ENCODE measurements at places on chromosomes 4 and X. TPM values are rescaled to one million over a fixed set of nuclear protein-coding genes. Genes with fewer than 3 reads are reported as not detected.
A peak's percentile ranks its signal among the peaks of the same experiment; 100 is the strongest.

Gene EMCN
- polyA plus RNA-seq = not detected

Gene VCX2
- not detected for polyA plus RNA-seq

- DNase-seq = no peak
These were observed 179.6 kb downstream of the ANTXR2 start for GRCh38 chr4:79893456-79893855.

GRCh38 chrX:112857478-112857878 is 16.8 kb upstream of the AMOT start:
- DNase-seq = peak; percentile 96
